ENCODE measurements at places on chromosomes 4 and X.
A peak's percentile ranks its signal among the peaks of the same experiment; 100 is the strongest.

DNA sequence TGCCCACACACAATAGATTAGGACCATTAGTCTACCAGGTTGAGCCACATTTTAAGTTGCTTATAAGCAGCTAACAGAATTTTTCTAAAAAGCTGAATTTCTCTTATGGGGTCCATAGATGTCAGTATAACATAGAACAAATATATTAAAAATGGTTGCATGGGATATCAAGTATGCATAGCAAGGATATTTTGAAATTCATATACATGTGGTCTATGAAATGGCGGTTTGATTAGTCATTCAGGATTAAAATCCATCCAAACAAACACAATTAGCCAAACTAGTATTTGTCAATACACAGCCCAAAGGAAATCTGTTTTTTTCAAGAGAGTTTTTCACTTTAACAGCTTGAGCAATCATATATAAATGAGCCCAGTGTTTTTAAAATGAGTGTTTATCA, 33.5 kb upstream of the AMOT start:
- no peak for DNase-seq

DNA sequence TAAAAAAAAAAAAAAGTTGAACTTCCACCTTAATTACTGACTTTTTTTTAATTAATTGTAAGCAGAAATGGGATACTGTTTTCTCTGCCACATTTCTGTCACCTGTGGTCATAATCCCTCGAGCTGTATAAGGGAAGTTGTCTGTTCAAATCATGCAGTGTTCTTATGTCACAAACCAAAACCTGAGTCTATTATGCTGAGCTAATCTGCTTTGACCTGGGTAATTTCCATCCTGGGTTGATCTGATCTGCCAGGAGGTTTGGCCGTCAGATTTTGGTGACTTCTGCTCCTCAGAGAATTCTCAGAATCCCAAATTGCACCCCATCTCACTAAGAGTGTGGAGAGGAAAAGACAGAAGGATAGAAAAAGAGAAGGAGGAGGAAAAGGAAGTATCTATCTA, 683.1 kb downstream of the KCTD8 start:
- DNase-seq = no peak

DNA sequence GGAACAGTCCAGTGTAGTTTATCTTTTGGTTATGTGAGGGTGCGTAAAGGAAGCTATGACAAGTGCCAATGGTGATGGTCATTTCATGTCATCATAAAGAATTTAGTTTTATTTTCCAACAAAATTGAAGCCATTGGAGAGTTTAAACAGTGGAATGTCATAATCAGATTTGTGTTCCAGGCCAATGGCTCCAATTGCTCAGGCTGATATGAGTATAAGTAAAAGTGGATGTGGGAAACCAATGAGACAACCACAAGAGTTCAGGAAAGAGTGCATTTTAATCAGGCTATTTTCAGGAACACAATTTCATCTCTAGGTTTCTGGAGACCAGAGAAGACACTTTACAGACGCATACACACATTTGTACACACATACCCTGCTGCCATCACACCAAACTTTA, 20.7 kb downstream of the SPANXC start:
- no peak for DNase-seq

GRCh38 chrX:13647709-13648212, 5.2 kb upstream of the TCEANC start:
- DNase-seq = no peak

DNA sequence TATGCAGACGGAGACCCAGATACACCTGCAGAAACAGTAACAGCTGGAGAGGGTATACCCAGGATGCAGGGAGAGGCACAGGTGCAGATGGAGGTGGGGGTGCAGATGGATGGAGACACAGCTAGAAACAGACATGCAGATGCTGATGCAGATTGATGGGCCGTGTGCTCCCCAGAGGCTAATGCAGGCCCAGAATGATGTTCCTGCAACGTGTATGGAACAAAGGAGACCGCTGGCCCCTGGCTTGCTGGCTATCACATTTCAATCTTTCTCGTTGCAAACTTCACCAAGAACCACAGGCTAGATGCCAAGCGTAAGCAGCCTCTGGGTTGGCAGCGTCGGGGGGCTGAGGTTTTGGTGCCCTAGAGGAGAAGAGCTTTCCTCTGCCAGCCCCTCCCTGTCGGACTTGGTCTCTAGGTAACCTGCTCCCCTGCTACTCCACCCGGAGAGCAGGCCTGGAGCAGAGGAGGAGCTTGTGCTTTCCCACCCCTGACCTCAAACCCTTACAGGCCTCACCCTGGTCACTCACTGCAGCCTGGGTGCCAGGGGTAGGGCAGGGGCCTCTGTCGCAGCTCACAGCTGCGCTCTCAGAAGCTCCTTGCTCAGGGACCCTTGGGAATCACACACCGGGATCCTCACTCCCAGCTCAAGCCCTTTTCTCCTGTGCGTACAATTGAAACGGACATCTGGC, 69.0 kb upstream of the PSAPL1 start:
- DNase-seq = peak; percentile 39

GRCh38 chrX:24306440-24306839, 7.4 kb downstream of the SUPT20HL2 start:
- no peak for DNase-seq

- DNase-seq = no peak
These were observed 17.1 kb upstream of the HERC3 start for GRCh38 chr4:88575186-88575585.

DNA sequence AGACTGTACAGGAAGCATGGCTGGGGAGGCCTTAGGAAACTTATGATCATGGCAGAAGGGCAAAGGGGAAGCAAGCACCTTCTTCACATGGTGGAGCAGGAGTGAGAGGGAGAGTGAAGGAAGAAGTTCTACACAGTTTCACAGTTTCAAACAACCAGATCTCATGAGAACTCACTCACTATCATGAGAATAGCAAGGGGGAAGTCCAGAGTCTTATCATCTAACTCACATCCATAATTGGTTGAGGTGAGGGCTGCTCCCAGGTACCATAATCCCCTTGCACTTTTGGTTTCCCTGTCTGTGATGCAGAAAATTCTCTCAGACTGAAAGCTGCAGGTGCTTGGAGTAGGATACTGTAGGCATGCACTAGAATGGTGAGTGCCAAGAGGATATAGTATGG, 233.8 kb upstream of the CPEB2 start:
- no peak for DNase-seq

GRCh38 chrX:139554991-139555675, 24.6 kb downstream of the F9 start:
- no peak for DNase-seq

GRCh38 chrX:17521871-17522693, 147.1 kb downstream of the NHS start:
- no peak for DNase-seq

DNA sequence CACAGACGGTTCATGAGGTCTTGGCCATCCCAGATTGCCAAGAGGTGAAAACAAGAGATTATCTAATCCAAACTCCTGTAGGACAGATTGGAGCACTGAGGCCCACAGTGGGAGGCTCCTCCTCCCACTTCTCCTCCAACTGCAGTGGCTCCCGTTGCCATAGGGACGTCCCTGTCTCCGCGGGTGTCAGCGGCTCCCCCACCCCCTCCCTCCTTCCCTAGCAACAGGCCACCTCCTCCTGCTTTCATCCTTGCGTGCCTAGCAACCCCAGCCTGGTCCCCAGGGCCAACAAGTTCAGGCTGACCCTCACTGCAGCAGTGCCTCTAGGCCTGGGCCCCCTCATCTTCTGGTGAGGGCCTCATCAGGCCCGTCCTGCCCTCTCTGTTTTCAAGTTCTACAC, 6.8 kb upstream of the IQSEC2 start:
- no peak for DNase-seq

DNA sequence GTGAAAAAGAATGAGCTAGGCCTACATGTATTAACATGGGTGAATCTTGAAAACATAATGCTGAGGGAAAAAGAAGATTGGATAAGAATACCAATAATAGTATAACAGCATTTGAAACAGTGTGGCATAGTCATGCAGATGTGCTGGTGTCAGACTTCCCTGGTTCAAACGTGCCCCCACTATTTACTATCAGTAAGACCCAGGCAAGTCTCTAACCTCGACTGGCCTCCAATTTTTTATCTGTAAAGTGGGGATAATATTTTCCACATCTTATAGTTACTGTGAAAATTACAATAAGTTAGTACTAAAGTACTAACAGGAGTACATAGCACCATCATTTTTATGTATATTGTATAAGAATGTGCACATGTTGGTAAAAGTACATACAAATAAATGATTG, 17.0 kb upstream of the SLAIN2 start:
- no peak for DNase-seq

DNA sequence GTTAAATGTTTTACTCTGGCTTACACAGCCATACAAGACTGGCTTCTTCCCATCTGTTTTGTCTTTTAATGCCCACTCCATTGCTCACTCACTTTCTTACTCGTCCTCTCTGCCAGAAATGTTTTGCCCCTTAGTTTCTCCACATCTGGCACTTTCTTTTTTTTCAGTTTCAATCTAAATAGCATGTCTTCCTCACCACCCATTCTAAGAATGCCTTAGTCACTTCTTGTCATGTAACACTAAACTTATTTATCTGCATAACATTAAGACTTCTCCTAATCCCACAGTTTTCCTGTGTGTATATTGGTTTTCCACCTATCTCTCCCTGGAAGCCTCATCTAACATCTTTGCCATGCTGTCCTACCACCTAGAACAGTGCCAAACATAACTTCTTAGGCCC, 119.3 kb downstream of the ADAMTS3 start:
- no peak for DNase-seq

GRCh38 chrX:139508099-139508498, 22.4 kb upstream of the F9 start:
- no peak for DNase-seq

DNA sequence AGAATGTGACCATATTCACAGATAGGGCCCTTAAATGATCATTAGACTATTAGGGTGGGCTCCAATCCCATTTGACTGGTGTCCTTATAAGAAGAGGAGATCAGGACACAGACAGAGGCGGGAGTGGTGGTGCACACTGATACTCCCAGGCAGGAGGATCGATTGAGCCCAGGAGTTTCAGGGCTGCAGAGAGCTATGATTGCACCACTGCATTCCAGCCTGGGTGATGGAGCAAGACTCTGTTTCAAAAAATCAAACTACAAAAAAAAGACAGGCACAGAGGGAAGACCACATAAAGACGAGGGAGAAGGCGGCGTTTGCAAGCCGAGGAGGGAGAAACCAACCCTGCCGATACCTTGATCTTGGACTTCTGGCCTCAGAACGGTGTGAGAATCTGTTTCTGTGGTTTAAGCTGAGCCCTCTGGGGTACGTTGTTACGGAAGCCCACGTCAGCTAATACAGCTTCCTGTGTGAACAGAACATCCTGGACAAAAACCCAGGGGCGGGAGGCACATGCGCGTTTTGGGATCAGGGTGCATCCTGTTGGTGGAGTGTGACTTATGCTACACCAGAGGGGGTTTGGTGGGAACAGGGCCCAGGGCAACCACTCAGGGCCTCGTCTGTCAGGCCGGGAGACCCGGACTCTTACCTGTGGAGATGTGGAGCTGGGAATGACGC, 211.8 kb upstream of the PSAPL1 start:
- DNase-seq = no peak

DNA sequence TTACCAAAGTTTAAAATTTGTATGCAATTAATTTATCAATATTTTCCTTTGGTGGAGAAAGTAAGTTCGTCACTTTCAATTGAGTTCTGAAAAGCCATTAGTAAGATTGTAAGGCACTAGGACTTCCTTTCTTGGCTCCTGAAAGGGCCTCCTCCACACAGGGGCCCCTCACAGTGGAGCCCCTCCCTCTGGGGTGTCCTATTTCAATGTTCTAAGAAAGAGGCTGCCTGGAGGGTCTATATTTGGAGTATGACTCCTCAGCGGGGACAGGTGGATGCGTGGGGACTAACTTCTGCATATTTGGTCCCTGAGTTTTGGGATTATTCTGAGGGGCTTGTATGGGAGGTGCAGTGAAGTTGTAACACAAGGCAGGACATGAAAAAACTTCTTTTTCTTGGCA, 1.6 kb upstream of the ARMCX4 start:
- DNase-seq = no peak

DNA sequence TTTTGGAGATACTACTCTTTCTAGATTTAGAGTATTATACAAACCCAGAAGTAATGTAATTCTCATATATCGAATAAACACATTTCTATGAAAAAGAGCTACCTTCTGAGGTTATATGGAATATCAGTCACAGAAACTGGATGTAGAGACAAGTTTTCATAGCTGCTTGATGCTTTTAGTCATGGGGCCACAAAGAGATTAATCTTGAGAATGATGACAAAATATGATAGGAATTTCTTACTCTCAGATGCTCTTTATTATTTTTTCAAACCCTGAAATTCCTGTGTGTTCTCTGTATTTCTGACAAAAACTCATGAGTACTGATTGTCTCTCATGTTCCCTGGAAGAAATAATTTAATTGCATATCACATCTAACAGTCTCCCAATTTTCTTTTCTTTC, 662.5 kb downstream of the RAPGEF2 start:
- DNase-seq = no peak

GRCh38 chrX:136867518-136867917, 13.0 kb downstream of the RBMX start:
- DNase-seq = no peak

- DNase-seq = no peak
These were observed 69.2 kb downstream of the SORBS2 start for GRCh38 chr4:185742766-185743165.

GRCh38 chrX:57586360-57586759, 5.5 kb upstream of the ZXDB start:
- DNase-seq = no peak

DNA sequence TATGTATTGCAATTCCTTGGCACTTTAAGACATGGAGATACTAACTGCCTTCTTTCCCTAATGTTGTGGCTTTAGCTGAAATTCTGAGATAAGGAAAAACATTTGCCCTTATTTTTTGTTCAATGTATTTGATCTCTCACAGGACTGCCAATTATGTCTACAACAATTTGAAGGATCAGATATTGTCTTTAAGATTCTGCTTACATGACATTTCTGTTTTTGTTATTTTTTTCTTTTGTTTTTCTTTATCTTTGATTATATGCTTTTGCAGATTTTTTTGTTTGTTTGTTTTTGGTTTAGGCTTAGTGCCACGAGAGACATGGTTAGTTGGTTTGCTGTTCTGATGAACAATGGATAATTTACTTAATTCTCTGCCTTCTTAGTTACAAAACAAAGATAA, 303.3 kb downstream of the TECRL start:
- no peak for DNase-seq

DNA sequence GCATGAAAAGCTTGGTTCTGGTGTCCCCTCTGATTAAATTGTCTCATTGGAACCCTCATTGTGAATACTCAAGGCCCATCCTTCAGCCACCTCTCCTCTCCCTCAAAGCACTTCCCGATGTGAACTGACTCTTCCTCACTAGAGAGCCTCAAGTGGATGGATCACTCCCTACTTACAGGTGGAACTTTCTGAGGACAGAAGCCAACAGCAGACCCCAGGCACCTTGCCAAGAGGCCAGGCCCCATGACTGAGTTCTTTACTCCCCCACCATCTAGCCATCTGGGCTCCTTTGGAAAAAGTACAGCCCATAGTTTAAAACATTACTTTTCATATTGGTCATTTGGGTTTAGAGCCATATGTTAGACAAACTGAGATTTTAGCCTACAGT, 224.1 kb downstream of the SHROOM3 start:
- no peak for DNase-seq
